ENCODE measurements at places on chromosomes 5 and 9.

DNA sequence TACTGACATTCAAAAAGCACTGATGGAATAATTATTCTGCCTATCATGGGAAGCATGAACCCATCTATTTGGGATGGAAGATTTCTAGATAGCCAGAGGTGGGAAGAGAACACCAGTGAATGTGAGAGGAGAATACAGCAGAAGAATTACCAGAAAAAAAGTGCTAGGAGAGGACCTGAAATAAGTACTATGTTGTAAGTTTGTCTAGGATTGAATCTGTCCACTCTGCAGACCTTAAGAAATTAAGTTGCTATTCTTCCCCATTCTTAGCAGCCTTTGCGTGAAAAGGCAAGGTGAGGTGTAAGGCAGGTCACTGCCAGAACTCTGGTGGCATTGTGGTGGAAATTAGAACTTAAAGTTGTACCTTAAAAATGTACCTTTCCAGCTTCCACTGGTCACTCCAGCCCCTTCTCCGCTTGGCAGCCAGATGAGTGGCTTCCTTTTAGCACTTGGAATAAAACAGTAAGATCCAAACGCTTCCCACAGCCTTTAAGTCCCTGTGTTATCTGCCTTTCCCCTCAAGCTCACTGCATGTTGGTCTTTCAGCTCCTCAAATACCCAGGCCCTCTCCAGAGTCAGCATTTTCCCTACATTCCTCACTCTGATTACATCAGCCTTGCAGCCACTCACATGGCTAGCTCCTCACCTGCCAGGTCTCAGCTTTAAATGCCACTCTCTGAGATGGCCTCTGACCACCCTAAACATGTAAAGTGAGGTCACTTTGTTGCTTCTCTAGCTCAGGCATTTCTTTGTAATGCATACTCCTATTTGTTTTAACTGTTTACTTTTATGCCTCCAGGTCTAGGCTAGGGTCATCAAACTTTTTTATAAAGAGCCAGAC lies 253.0 kb downstream of the EPB41L4A start:
- DNase-seq, result no peak

DNA sequence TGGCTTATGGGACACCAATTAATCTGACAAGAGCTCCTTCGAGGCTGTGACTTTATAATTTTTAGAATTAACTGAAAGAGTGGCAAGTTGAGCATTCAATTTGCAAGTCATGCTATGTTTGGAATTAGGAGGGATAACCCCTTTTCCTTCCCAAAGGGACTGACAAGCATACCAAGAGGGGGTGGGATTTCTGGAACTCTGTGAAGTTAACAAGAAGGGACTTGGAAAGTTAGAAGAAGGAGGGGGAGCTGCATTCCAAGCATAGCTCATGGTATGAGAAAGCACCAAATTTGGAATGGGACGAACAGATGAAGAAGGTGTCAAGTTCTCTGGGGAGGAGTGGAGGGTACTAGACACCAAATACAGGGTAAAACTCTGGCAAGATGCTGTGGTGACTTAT lies 8.9 kb upstream of the PALM2AKAP2 start:
- DNase-seq, result no peak

- DNase-seq, result no peak
These were observed 192.7 kb downstream of the DAB2IP start for GRCh38 chr9:121844098-121844497.

GRCh38 chr5:157590478-157590877 lies 14.9 kb upstream of the ADAM19 start:
- DNase-seq, result no peak

DNA sequence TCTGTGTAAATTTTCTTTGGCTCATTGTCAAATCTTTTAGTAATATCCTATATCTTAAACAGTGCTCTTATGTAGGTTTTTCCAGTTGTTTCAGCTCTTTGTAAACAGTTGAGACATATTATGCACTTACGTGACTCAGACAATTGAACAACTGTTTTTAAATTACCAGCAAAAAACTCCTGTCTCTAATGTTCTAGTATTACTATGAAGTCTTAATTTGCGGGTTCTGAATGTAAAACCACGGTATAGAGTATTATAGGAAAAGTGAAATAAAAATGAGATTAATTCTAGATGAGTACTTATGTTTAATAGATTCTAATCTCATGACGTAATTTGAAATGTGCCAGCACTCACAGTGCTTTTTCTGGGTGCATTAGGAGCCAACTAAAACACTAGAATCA lies 136.0 kb downstream of the GDNF start:
- no peak for DNase-seq

GRCh38 chr5:89396278-89396954 lies 513.4 kb upstream of the MEF2C start:
- DNase-seq, result no peak

DNA sequence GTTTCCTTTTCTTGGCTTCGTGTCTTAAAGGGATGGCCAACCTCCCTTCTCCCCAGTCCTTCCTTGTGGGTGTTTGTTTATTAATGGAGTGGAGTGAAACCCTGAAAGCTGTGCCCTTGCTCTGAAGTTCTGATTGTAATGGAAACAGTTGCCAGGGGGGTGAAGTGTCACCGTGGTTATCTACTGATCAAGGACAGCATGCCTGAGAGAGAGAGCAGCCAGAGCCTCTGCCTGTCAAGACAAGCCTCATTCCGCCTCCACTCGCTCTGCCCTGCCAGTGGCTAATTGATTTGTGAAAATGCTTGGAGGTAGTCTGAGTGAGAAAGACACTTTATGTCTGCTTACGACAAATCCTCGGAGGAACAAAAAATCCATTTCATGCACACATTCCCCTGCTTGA lies 143.7 kb upstream of the SLC30A5 start:
- DNase-seq, result no peak

- no peak for DNase-seq
These were observed 124.6 kb downstream of the ROR2 start for GRCh38 chr9:91825422-91825821.

GRCh38 chr9:34983209-34983608 lies 6.3 kb upstream of the DNAJB5 start:
- no peak for DNase-seq

DNA sequence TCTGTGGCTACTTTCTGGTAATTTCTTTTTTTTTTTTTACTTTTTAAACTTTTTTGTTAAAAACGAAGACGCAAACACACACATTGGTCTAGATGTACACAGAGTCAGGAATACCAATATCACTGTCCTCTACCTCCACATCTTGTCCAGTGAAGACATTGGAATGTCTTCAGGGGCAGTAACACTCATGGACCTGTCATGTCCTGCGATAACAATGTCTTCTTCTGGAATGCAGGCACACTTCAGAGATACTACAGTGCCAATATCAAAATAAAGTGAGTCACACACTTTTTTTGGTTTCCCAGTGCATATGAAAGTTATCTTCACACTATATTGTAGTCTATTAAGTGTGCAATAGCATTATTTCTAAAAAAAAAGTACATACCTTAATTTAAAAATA lies 175.9 kb downstream of the ARRDC3 start:
- DNase-seq, result no peak

GRCh38 chr9:137406876-137407589 lies 15.9 kb downstream of the EXD3 start:
- DNase-seq, result no peak

- no peak for DNase-seq
These were observed 9.1 kb downstream of the EGFL7 start for GRCh38 chr9:136671646-136672430.

DNA sequence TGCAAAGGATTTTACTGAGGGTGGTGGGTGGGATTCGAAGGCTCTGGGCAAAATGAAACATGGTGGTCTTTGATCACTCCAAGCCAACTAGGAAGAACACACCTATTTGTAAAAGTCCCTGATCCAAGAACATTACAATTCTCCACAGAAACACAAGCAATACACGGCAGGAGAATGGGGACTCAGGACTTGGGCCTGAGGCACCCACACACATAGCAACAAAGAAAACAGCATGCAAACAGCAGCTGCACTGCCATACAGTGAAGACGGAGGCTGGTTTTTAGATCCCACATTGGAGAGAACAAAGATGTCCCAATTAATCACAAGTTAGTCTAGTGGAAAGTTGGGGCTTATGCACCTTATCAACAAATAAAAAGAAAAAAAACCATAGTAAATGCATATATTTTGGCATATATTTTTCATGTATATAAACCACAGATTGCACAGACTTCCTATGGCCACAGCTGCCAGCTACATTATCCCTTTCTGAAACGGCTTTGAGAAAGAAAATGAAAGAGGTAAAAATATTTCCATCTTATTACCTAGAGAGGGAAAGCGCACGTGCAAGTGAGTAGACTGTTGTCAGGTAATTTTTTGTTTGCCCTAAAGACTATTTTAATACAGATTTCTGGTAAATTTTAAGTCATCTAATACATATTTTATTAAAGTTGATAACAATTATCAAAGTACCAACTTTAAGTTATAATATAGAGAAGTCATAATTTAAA lies 410.9 kb downstream of the BNC2 start:
- DNase-seq, result no peak

GRCh38 chr5:151414536-151414935 lies 32.9 kb upstream of the SLC36A1 start:
- peak; percentile 71 for DNase-seq

GRCh38 chr5:56981548-56982315 lies 29.8 kb upstream of the MIER3 start:
- no peak for DNase-seq

DNA sequence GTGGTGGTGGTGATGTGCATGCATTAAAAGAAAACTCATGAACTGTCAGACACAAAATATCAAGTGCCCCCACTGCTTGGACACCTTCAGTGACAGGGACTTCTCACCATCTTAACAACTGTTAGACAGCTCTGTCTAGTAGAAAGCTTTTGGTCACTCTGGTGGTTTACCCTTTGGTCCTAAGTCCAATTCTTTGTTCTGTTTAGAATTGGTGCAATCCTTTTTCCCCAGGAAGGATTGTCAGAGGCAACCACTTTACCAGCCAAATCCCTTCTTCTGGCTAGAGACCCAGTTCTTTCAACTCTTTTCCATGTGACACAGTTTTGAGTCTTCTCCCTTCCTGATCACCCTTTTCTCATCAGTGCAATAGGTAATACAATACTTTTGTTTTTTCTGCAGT lies 140.2 kb downstream of the SEC61B start:
- no peak for DNase-seq

- DNase-seq, result no peak
These were observed 36.0 kb downstream of the NUP188 start for GRCh38 chr9:128983536-128983935.

- DNase-seq, result no peak
These were observed 34.7 kb downstream of the SH3RF2 start for GRCh38 chr5:145971108-145971507.

GRCh38 chr5:138905541-138905940 lies 30.4 kb upstream of the LRRTM2 start:
- DNase-seq, result no peak
